Osteocyte (in vitro differentiated cells): ENCODE measurements at places on chromosomes 1 and 21. TPM values are rescaled to one million over a fixed set of nuclear protein-coding genes. Genes with fewer than 3 reads are reported as not detected.

- DNase-seq: no peak
Measured at GRCh38 chr1:101150670-101151069, 86.1 kb upstream of the S1PR1 start.

- DNase-seq: no peak
Measured at GRCh38 chr1:103467100-103467499, 58.4 kb upstream of the RNPC3 start.

DPYD gene
- 42.8 and 44.0 TPM in 2 replicates for total RNA-seq

DNA sequence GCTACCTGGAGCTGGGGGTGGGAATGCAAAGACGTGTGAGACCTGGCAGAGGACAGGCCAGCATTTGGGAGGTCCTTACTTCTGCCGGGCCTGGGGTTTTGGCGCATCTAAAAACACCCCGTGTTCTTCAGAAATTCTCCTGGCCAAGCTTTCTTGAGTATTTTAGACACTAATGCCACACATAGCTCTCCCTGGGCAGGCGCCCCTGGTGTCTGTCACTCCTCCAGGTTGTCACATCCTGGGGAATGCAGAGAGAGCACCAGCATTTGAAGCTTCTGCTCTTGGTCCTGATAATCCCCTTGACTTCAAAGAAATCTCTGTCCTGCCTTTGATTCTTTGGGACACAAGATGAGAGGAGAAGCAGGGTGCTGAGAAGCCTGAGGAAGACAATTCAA is 6.0 kb downstream of the CAPN9 start:
- DNase-seq: no peak

- DNase-seq: no peak
Measured at GRCh38 chr1:32761253-32761877, 55.8 kb downstream of the YARS1 start.
